ENCODE measurements at places on chromosomes 2 and 18. TPM values are rescaled to one million over a fixed set of nuclear protein-coding genes. Genes with fewer than 3 reads are reported as not detected.

DNA sequence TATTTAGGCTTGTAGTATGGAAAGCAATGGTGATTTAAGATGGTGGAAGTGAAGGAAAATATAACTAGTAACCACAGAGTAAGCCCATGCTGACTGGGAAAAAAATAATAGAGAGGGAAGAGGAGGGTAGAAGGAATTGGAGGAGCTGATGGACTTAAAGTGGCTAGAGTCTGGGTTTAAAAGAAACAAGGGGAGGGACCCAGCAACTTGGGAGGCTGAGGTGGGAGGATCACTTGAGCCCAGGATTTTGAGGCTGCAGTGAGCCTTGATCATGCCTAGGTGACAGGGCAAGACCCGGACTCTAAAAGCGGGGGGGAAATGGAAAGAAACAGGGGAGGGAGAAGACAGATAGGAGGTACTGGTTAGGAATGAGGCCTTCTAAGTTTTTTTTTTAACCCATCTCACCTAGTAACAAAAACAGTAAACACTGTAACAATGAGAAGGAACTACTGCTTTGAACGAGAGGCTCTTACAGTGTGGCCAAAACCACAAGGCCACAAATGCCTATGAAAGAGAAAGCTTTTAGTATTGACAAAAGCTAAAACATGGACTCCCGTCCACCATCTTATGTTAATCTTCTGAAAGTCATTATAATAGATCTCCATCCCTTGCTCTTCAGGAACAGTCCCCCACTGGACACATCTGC, 26.6 kb downstream of the METTL8 start:
- H3K27ac ChIP-seq = peak overlapping the region; percentile 45
- H3K4me3 ChIP-seq = no peak overlapping the region
- DNase-seq = no peak
- H3K36me3 ChIP-seq = peaks cover 5% of the 10 kb centered on the region
- H3K27me3 ChIP-seq = no peaks in the 10 kb centered on the region
- H3K4me1 ChIP-seq = peaks cover 14% of the 10 kb centered on the region

DNA sequence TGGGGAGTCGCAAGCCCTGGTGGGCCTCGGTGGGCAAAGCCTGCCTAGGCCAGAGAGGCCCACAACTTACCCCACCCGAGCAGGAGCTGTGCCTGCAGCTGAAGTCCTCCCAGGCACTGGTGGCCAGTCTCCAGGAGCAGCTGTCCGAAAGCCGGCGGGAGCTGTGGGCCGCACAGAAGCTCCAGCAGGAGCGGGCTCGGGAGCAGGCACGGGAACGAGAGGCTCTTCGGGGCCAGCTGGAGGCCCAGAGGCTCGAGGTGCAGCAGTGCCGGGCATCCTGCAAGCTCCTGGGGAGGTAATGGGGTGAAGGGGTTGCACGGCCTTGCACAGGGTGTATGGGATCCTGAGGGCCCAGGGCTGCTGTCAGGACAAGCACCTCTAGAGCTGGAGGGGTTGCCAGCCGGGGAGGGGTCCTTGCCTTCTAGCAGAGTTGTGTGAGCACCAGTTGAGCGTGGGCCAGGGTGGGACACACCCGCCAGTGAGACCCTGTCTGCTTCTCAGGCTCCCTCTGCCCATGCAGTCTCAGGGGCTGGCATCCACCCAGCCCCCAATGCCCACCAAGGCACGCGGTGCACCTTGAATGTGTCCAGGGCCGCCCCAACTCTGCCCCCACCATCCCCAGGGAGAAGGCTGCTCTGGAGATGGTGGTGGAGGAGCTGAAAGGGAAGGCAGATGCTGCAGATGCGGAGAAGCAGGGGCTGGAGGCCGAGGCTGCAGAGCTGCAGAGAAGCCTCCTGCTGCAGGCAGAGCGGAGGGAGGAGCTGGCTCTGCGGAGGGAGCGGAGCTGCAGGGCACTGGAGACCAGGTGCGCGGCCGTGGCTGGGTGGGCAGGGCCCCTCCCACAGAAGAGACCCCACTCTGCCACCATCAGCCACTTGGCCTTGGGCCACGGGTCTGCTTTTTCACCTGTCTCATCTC, 27.2 kb downstream of the CROCC2 start:
- DNase-seq = no peak
- no peaks in the 10 kb centered on the region for H3K4me1 ChIP-seq
- no peak overlapping the region for H3K4me3 ChIP-seq
- no peaks in the 10 kb centered on the region for H3K36me3 ChIP-seq
- no peak overlapping the region for H3K27ac ChIP-seq

DNA sequence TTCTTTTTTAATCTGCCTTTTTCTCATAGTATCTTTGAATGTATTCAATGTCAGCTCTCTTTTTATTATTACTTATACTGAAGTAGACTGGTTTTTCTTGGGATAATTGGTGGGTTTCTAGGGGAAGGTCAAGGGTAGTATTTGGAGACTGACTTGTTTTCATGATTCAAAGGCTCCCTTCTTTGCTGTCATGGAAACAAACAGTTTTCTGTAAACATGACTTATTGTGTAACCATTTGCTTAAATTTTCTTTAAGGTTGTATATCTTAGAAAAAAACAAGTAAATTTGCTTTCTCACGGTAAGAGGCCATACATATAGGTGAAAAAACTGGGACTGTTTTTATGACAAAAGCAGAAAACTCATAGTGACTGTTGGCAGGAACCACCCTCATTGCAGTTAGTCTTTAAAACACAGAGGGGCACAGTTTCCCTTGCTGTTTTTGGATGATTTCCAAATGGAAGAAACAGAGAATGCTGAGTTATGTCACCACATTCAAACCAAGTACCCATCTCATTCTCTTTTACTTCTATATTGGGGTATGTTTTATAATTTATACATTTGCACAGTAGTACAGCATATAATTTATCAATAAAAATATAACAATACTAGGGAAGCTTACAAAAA, 5.8 kb upstream of the RDH14 start:
- no peaks in the 10 kb centered on the region for H3K27me3 ChIP-seq
- H3K36me3 ChIP-seq = peaks cover 60% of the 10 kb centered on the region
- peaks cover 11% of the 10 kb centered on the region for H3K4me1 ChIP-seq
- H3K27ac ChIP-seq = no peak overlapping the region
- DNase-seq = no peak
- no peak overlapping the region for H3K4me3 ChIP-seq

- no peaks in the 10 kb centered on the region for H3K27me3 ChIP-seq
- H3K36me3 ChIP-seq = peaks cover 6% of the 10 kb centered on the region
- peaks cover 87% of the 10 kb centered on the region for H3K4me1 ChIP-seq
- H3K4me3 ChIP-seq = peak overlapping the region; percentile 55
- no peak overlapping the region for H3K27ac ChIP-seq
Measured at GRCh38 chr2:48322251-48322650, 207.7 kb upstream of the STON1 start.

DNA sequence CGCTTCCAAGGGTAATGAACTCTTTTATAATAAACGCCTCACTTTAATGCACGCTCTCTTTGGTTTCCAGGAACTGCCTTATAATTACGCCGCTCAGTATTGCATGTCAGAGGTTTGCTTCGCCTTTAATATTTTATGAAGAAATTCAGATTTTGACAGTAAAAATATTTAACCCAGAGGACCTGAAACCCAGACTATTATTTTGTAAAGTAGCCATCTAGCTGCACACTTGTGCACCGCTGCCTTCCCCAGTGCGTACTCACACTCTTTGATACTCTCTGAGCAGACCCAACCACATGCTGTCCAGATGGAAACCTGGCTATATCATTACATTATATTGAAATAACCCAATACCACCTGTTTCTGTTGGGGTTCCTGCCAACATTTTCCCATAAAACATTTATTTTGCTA, 270.1 kb downstream of the C1D start:
- no peak overlapping the region for H3K27ac ChIP-seq
- no peak overlapping the region for H3K4me3 ChIP-seq
- no peaks in the 10 kb centered on the region for H3K4me1 ChIP-seq
- DNase-seq = no peak
- H3K27me3 ChIP-seq = peaks cover 21% of the 10 kb centered on the region
- no peaks in the 10 kb centered on the region for H3K36me3 ChIP-seq

GRCh38 chr2:151302404-151302803, 12.9 kb upstream of the NMI start:
- no peak overlapping the region for H3K27ac ChIP-seq
- no peaks in the 10 kb centered on the region for H3K36me3 ChIP-seq
- peaks cover 5% of the 10 kb centered on the region for H3K27me3 ChIP-seq
- DNase-seq = no peak
- no peak overlapping the region for H3K4me3 ChIP-seq
- no peaks in the 10 kb centered on the region for H3K4me1 ChIP-seq

Gene EPB41L3
- 1.5 TPM for total RNA-seq

Gene CPLX4
- total RNA-seq = not detected

Gene ADNP2
- total RNA-seq = 25.5 TPM

Measured in naive thymus-derived CD8-positive, alpha-beta T cell (primary cell).